Psoas muscle (tissue), 8 donors: ENCODE measurements at places on chromosomes 4 and X. TPM values are rescaled to one million over a fixed set of nuclear protein-coding genes. Genes with fewer than 3 reads are reported as not detected.

Gene TMSB15C
- 0.17 TPM for total RNA-seq

Gene SASH3
- total RNA-seq: 2.4 TPM

Gene GPR34
- total RNA-seq: 4.3 TPM

Gene CHM
- 13.1 TPM for total RNA-seq

Gene ZNF280C
- 2.8 TPM for total RNA-seq

Gene AWAT2
- total RNA-seq: not detected

Gene COL25A1
- total RNA-seq: 0.30 TPM

Gene ARAP2
- total RNA-seq: 1.6 TPM

Gene GLUD2
- total RNA-seq: 0.30 TPM

Gene CPE
- total RNA-seq: 26.5 TPM

Gene ASMT
- not detected for total RNA-seq

Gene NHS
- total RNA-seq: 0.36 TPM

- no peak for DNase-seq
Measured at GRCh38 chr4:7173841-7174449, 18.4 kb upstream of the SORCS2 start.

DNA sequence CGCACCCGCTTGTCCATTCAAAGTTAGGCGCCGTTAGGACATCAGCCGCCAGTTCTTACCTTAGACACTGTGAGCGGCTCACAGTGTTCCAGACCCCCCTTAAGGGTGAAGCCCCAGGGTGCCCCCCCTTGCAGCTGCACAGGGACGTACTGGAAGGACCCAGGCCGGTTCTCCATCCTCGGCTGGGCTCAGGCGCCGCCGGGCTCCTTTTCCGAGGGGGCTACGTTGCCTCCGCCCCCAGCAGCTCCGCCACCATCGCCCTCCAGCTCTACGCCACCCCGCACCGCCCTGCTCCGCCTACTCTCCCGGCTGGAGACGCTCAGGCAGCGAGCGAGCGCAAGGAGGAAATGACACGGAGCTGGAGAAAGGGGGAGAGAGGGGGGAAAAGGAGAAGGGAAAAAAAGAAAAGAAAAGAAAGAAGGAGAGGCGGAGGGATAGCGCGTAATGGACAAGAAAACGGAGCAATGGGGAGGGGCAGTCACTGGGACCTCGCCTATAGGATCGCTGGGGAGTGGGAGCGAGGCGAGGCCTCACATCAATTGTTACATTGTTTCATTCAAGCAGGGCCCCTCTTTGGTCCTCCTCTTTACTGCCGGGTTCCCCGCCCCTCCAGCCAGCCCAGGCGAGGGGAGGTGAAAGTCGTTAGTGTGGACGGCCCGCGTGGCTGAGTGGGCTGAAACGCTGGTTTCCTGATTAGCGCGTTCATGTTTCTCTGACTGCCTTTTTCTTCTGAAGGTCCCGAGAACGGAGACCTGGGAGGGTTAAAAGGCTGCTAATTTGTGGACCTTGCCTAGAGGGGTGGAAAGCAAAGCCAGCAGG, at the start of gene SHROOM4:
SHROOM4 (minus strand) TSS at position 352 of the 819 bp plus-strand sequence; CDS start at position 176, 176 bp downstream.
- DNase-seq: peak; percentile 50

DNA sequence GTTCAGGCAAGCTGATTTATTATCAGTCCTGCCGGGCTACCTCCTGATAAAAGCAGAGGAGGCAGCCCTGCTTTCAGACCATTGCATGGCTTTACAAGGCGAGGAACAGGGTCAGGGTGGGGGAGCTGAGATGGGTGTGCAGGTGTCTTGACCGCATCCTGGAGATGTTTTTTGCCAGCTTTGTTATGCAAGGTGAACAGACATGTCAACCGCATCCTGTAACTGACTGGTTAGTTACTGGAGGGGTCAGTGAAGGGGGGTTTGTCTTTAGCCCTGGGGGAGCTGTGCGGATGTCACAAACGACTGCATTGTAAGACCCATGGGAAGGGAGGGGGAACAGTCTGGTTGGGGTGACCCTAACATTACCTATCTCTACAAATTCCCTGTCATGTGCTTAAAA, 10.0 kb downstream of the ADAM29 start:
- DNase-seq: no peak

DNA sequence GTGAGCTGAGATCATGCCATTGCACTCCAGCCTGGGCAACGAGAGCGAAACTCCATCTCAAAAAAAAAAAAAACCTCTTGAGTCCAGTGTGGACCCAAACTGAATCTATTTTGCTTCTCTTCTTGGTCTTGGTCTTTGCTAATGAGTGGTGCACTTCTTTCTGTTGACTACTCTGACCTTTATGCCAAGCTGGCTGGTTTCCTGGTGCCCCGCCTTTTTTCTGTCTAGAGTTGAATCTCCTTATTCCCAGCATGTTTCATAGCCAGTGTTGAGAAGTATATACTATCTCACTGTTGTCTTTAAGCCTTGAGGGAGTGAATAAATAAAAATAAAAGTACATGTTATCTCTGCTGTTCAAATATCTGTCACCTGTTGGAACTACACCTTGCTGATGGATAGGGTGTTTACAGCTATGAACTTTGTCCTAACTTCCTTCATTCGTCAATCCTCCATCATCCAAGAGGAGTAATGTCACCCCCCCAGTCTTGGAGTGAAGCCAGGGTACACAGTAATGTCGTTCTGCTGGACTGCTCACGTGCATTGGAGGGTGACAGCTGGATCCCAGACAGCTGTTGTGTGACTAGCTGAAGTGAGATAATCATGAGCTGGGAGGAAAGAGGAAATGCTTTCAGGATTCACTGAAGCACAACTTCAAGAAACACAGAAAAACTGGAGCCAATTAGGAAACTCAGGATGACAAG, 99.3 kb upstream of the PRKG2 start:
- DNase-seq: no peak

GRCh38 chrX:43176686-43177085, 398.7 kb upstream of the PPP1R2C start:
- no peak for DNase-seq

GRCh38 chr4:159185591-159186023, 82.7 kb downstream of the RAPGEF2 start:
- no peak for DNase-seq

- no peak for DNase-seq
Measured at GRCh38 chr4:76447393-76447851, 12.4 kb downstream of the SHROOM3 start.

DNA sequence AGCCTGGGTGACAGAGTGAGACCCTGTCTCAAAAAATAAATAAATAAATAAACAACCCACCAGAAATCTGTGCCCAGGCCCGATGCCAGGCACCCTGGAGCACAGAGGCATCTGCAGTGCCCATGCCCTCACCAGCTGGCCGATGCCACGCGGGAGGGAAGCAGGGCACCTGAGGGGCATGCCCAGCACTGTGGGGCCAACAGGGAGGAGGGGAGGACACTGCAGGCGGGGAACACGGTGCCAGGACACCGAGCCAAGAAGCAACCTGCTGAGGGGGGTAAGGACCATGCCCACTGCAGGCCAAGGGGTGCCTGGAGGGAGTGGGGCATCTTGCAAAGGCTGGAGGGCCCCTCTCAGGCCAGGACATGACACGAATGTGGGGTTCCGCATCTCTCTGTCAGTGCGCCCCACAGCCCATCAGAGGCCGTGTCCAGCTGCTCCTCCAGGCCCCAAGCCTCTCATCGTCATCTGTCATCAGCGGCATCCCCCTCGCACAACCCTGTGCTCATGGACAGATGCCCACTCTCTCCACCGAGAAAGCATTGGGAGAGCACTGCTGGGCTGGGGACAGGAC, 13.3 kb upstream of the DUSP9 start:
- no peak for DNase-seq

- no peak for DNase-seq
Measured at GRCh38 chrX:148555571-148556243, 55.3 kb downstream of the AFF2 start.

DNA sequence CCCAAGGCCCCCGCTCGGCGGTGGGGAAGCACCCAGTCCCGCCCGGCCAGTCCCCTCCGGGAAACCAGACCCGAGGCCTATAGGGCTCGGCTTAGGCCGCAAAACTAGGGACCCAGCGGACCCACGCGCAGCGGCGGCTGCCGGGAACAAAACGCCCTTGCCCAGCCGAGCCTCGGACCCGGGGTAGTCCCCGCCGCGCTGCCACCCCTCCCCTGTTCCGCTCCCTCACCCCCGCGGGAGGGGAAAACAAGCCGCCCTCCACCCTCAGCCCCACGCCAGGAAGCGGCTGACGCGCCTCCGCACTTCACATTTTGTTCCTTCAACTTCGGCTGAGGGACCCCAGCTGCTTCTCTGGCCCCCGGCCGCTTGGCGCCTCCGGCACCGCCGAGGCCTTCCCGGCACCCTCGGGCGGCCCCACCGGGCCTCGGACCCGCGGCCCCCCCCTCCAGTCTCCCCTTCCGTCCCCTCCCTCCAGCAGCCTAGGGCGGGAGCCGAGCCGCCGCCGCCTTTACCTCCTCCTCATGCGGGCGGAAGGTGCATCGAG, 694 bp downstream of the PDS5A start:
- peak; percentile 73 for DNase-seq

DNA sequence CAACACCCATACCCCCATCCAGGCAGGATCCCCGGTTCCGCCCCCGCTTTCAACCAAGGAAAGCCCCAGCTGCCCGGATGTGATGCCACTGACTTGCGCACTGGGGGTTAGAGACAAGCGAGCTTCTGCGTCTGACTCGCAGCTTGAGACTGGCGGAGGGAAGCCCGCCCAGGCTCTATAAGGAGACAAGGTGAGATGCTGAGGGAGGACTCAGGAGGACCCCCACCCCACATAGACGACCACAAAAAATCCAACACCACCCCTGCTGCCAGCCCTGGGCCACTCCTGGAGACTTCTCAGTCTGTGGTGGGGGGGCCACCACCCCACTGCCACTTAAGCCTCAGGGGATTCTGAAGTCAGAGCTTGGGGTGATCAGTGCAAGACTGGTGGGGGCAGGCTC, at the start of gene MAGEA4:
MAGEA4 (plus strand) TSS at position 110 of the 400 bp plus-strand sequence. CDS start 10,776 bp downstream, outside the sequence.
- no peak for DNase-seq

DNA sequence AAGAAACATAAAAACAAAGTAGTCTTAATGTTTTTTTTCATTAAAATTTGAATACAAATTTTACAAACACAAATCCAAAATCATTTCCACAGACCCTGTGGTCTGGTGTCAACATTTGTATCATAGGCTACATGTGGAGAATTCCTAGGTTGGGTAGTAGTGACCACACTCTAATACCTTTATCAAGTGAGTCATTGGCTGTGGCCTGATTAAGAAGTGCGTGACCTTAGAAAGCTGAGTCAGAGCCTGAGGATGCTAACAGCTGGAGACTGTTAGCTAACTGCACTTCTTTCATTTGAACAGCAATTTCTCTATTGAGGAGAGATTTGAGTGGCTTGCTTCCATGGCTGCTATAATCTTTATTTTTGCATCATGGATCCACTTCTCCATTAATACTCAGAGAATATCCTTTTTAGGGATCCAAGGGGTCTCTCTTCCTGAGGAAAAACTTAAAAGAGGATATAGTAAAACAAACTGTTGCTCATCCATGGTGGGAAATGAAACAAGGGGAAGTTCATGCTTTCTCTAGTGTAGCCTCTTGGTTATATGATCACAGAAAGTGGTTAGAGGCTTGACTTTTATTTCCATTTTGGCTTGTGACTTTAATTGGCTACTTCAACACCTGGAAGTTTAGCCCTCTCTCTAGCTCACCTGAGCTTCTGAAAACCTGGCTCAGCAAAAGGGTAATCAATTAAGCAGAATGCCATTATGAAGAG, 335.8 kb downstream of the PABPC4L start:
- no peak for DNase-seq

DNA sequence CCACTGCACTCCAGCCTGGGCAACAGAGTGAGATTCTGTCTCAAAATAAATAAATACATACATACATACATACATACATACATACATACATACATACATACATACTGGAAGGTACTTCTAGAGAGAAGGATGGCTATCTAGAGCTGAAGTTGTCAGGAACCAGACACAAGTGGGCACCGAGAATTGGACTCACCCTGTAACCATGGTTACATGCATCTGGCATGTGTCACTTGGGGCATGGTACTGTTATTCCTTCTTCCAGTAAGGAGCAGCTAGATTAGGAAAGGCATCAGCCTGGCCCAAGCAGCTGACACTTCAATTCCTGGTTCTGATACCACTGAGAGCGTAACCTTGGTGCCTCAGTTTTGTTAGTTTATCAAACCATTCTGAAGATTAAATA, 127.1 kb downstream of the SH3KBP1 start:
- no peak for DNase-seq

- no peak for DNase-seq
Measured at GRCh38 chr4:70691661-70692060, 3.3 kb downstream of the UTP3 start.

- DNase-seq: no peak
Measured at GRCh38 chrX:24648495-24648894, 1.3 kb upstream of the PCYT1B start.

- DNase-seq: no peak
Measured at GRCh38 chr4:155629956-155630355, 36.7 kb upstream of the GUCY1A1 start.

- DNase-seq: no peak
Measured at GRCh38 chr4:110635163-110635865, 12.4 kb upstream of the PITX2 start.

GRCh38 chr4:173991316-173991715, 292.2 kb downstream of the FBXO8 start:
- DNase-seq: no peak

DNA sequence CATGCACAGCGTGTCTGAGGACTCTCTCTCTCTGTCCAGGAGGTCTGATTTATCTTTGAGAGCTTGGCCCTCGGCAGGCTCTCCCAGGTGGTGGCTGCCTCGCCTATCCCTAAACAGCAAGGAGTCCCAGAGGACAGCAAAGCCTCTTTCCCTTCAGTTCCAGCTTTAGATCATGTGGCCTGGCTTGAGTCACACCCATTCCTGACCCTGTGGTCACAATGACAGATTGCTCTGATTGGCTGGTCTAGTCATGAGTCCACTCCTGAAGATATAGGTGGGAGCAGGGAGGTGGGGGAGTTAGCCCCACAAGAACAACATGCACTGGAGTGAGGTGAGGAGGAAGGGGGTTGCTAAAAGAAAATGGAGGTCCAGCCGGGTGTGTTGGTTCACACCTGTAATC, 12.1 kb upstream of the PORCN start:
- DNase-seq: no peak

DNA sequence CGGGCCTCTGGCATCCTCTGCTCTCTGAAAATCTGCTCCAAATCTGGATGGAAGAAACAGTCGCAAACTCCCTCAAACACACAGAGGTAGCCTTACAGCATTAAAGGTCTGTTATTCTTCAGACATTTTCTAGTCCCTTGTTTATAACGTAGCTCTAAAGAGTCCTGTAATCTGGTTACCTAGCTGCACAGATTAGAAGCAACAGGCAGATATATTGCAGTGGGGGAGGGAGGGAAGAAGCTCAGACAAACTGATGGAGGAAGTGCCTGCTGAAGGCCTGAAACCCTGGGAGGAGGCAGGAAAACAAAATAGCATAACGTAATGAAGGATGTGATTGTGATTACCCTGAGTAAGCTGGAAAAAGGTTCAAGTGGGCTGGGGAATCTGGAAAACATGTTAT, 39.4 kb downstream of the ZCCHC12 start:
- no peak for DNase-seq
